Stimulated activated CD4-positive, alpha-beta T cell treated with anti-CD3 and anti-CD28 coated beads, TNF-alpha, amount 100 ng/mL, for 1 hour (primary cell): ENCODE measurements at places on chromosomes 6 and 20.

GRCh38 chr20:35994994-35995453 is 26.6 kb downstream of the CNBD2 start:
- DNase-seq = peak; percentile 66

GRCh38 chr6:33249732-33250630 is 21.7 kb downstream of the VPS52 start:
- DNase-seq = no peak

GRCh38 chr20:39066471-39067242 is 104.5 kb downstream of the DHX35 start:
- DNase-seq = no peak

DNA sequence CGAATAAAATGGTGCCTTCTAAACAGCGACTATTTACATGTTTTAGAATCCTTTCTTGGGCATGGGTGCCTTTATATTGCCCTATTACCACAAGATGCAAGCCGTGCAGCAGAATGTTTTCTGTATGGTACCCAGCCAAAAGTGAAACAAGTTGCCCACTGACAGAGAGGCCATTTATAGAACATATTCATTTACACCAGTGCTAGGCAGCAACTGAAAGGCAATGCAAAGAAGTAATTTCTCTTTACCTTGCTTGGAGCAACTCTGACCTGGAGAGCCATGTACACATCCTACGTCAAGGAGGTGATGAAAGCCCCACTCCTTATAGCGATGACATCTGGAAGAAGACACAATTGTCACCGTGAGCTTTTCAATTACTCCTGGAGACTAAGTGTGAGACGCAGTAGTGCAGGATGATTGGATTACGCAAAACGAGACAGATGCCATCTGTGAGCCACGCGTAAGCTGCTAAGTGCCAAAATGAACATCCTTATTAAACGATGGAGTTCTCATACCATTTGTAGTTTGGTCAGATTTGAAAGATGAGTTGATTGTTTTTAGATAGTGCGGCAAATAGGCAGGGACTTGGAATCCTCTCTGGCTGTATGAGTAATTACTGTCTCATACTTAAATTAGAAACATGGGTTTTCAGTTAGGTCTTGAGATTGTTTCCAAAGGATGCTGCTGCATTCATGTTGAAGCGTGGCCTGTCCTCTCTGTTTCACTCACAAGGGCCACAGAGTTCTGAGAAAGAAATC is at the start of gene TMEM244:
TSS of gene TMEM244 (minus strand) at position 408 of the 758 bp plus-strand sequence. CDS start at position 281, 127 bp downstream.
- DNase-seq = no peak

DNA sequence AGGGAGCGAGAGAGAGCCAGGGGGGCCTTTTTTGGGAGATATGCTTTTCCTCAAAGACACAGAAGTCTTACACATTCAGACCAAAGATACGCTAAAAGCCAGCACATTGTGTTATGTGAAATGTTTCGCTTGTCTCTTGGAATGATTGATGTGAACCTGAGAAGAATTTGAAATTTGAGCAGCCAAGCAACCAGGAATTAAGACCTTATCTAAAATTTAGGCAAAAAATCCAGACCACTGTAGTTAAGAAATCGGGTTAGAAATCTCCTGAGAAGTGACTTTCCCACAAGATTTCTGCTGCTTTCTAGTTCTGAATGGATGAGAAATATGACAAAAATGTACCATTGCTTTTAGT is 223.2 kb upstream of the GMDS start:
- no peak for DNase-seq

DNA sequence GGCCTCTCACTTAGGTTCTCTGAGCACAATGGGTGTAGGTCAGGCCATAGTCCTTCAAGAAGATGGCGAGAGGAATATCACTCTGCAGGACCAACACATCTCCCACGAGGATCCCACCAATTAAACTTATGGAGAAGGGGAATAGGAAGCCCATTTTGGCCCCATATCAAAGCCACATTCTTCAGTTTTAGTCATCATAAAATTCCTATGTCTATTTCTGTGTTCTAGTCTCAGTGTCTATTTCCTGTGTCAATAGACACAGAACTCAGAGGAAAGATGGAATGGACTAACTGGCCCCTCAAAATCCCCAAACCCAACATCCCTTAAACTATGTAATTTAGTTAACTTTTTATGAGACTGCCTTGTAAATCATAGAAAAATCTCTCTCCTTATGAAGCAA is 216.8 kb downstream of the HACE1 start:
- DNase-seq = no peak

DNA sequence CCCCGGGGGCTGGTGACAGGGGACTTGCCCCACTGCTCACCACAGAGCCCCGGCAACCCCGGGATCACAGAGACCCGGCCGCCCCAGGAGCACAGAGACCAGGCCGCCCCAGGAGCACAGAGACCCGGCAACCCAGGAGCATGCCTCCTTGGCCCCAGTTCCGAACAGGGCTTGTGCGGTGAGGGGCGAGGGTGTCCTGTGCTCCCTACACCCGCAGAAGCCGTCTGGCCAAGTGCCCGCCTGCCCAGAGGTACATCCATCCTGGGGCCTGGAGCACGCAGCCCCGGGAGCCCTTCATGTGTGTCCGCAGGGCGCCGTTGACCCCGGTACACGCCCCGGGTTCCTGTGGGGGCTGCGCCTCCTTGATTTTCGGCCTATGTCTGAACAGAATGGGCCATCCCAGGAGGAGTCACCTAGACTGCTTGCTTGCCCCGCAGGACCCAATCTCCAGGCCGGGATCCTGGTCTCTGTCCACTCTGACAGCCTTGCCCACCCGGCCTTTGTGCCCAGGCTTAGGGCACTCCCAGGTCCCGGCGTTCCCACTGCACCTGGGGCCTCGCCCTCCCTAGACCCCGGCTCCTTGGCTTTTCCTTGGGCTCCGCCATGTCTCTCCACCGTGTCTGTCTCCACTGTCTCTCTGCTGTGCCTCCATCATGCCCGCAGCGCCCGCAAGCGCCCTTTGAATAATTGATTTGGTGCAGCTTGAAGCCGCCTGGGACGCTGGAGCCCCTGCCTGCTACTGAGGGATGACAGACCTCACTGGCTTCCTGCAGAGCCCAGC is 219.8 kb downstream of the ERMARD start:
- no peak for DNase-seq

DNA sequence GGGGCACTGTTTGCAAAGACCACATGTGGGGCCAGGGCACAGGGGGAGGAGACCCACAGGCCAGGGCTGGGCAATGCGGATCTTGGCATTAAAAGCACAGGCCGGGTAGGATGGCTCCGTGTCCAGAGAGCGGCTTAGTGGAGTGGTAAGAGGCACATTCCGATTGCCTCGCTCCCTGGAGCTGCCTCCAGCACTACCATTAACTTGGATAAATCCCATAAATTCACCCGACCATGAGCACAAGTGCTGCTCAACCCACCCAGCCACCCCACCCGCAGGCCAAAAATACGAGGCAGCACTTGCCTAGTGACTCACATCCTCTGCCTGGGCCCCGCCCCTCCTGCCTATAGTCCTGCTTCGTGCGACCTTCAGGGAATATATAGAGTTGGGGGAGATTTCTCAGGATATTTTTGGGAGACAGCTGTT is 67.5 kb upstream of the QKI start:
- no peak for DNase-seq

DNA sequence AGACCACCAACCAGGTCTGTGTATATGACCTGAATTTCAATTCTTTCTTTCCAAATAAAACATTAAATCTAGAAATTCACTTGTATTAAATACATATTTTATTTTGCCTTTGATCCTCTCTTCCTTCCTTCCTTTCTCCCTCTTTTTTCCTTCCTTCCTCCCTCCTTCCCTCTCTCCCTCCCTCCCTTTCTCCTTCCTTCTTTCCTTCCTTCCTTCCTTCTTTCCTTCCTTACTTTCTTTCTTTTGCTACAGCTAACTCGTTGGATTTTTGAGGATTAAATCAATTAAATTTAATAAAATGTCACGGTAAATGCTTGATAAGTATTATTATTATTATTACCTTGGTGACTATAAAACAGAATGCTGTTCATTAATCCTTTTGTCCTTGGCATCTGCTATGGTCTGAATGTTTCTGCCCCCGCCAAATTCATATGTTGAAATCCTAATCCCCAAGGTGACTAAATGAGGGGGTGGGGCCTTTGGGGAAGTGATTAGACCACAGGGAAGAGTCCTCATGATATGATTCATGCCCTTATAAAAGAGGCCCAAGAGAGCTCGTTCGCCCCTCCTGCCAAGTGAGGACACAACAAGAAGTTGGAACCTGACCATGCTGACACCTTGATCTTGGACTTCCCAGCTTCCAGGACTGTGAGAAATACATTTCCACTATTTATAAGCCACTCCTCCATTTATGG is 67.6 kb upstream of the BTBD3 start:
- no peak for DNase-seq
